GF-D8 (cell line): ENCODE measurements at places on chromosomes 1 and 21.

DNA sequence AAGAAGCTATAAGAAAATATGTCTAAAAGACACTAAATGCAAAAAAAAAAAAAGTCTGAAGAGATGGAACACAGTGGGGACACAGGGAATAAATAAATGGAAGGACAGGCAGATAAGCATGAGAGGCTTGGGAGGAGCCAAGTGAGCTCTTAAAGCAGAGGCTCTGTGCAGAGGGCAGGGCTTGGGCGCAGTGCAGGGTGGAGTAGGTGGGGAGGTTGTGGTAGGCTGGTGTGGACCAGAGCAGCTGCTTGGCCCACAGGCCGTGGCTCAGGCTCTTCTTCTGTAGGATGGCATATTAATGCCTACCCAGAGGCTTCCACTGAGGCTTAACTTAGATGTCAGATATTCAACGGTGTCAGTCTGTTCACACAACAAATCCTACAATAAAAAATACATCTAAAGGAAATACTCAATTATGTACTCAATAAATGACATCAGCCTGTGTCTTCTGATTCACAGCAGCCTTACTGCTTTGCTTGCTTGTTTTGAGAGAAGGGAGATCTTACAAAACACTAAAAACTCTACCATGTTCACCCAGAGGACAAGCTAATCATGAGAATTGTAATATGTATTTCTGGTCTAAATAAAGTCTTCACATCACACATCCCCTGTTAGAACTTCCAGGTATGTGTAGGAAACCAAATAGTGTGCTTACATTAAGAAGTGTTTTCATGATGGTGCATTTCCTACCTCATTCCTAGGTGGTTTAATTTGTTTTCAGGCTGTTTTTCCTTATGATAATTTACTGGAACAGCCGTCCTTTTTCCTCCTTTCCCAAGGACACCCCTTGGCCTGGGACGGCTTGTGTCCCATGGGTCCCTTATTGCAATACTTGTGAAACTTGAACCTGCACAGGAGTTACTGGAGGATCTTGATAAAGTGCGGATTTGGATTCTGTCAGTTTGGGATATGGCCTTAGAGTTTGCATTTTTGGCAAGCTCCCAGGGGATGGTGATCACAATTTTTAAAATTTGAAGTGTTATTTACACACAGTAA lies 24.9 kb downstream of the DIP2A start:
- DNase-seq, result no peak

- no peak for DNase-seq
These were observed 6.5 kb downstream of the WARS2 start for GRCh38 chr1:119133987-119134386.

- no peak for DNase-seq
These were observed 11.9 kb downstream of the PTPN22 start for GRCh38 chr1:113859478-113860175.

DNA sequence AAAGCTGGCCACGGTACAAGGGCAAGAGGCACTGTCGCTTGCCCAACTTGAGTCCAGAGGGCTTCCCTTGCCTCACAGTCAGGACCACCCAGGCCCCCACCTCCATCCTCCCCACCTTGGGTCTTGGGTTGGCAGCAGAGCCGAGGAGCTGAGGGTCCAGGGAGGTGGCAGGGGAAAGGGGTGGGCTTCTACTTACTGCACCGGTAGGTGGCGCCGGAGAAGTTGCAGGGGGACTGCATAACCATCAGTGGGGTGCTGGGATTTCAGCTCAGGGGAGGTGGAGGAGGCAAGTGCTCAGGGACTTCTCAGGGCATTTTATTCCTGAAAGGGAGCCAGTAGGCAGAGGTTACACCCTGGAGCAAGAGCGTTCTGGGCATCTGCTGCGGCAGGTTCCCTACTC lies 44.0 kb downstream of the TRIM62 start:
- no peak for DNase-seq

DNA sequence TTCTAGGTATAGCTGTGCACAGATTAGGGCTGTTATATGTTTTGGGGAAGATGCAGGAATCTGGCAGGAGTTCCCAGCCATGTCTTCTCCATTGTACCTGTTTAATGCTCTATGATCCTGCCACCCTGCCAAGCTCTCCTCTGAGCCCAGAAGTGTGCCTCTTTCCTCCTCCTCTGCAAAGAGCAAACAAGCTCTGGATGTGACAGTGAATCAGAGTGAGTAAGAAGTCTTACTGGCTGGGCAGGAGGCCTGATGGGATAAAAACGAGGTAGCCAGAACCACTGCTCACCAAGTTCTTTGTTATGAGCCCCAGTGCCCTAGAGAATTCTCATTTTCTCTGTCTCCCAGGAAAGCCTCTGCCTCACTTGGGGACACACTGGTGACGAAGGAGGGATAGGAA lies 69.0 kb downstream of the BRINP2 start:
- DNase-seq, result no peak

- DNase-seq, result no peak
These were observed 3.5 kb upstream of the BCAN start for GRCh38 chr1:156638189-156638985.

- DNase-seq, result no peak
These were observed 24.3 kb downstream of the UBE2Q1 start for GRCh38 chr1:154533952-154534844.

DNA sequence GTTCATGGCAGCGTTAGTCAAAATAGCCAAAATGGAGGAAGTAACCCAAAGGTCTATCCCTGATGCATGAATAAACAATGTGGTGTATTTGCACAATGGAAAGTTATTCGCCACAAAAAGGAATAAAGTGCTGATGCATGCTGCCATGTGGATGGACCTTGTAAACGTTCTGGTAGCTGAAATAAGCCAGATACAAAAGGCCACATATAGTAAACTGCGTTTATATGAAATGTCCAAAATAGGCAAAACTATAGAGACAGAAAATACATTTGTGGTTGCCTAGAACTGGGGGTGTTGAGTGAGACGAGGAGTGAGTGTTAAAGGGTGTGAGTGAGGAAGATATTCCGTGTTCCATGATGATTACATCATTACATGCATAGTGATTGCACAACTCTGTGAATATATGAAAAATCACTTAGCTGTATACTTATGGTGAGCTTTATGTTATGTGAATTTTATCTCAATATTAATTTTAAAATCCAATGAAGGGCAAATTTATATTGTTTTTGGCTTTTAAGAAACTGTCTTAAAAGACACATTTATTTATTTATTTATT lies 321.3 kb downstream of the KIF26B start:
- DNase-seq, result no peak

- no peak for DNase-seq
These were observed 37.6 kb upstream of the DESI2 start for GRCh38 chr1:244615301-244615700.

DNA sequence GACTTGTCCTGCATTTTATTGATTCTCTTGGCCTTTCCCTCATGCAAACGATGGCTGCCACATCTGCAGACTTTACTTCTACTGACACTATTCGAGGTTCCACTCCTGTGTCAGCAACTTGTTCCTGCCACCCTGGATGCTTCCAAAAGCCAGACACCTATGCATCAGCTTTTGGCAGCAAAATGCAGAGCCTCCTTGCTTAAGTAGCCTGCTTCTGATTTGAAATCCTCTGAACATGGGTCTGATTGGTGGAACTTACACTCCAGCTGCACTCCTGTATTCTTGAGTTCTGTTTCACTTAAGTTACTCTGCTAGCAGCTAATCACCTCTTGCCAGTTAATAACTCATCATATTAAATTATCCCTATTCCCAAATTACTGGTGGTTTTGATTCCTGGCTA lies 152.1 kb upstream of the FMN2 start:
- no peak for DNase-seq

- no peak for DNase-seq
These were observed 117.5 kb downstream of the C1orf21 start for GRCh38 chr1:184504040-184504954.

DNA sequence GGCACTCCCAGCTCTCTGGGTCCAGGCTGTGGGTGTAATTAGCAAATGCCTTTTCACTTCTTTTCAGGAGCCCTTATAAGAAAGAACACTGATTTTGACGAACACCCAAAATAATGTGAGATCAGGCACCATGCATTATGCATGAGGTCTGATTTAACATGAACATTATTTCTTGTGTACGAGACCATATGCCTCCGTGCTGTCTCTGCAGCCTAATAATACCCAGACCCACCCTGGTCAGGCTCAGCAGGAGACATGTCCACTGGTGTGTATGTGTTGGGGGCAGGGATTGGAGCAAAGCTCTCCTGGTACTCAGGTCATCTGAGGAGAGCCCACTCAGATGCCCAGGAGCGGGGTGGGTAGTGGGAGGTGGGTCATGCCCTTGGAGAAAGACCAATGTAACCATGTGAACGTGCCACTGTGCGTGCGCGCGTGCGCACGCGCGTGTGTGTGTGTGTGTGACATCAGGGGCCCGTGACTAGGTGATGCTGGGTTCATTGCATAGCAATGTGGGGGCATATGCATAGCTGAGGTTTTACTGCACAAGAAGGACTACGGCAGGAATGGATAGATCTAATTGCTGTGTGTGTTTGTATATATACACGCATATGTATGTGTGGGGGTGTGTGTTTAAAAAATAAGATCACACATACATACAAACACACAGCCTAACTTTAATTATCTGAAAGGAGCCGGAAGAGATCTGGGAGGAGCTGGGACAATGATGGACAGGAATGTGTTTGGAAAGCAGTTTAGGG lies 7.1 kb downstream of the POU3F1 start:
- no peak for DNase-seq

GRCh38 chr1:248828845-248829244 lies 3.1 kb upstream of the SH3BP5L start:
- peak; percentile 89 for DNase-seq

- DNase-seq, result no peak
These were observed 163.4 kb downstream of the HHIPL2 start for GRCh38 chr1:222384531-222384930.

DNA sequence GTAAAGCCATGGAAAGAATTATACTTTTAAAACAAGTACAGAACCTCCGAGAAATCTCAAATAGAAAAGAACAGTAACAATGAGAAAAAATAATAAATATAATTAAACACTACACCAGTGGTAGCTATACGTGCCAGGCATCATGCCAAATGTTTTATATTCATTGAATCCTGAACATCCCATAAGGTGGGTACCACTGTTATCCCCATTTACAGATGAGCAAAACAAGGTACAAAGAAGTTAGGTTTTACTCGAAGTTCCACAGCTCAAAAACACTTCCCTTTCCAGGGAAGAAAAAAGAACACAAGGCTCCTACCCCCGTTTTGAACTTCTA lies 33.4 kb downstream of the JAK1 start:
- DNase-seq, result no peak

DNA sequence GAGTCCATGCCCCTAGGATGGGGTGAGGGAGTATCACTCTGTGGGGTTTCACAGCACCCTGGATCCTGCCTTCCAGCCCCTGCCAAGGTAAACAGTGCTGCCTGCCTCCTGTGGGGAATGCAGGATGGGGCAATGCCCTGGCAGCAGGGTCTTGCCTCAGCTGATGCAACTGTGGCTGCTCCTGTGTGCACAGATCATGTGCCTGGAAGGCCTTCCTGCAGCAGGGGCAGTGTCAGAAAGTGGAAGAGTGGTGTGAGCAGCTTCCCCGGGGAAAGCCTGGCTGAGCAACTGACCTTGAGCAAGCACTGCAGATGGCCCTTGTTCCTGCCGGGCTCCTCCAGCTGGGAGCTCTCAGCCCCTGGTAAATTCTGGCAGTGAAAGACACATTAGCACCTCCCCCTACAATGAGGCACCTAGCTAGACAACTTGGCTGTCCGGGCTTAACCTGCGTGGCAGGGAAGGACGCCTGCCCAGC lies 9.9 kb downstream of the TOR3A start:
- DNase-seq, result peak; percentile 32

DNA sequence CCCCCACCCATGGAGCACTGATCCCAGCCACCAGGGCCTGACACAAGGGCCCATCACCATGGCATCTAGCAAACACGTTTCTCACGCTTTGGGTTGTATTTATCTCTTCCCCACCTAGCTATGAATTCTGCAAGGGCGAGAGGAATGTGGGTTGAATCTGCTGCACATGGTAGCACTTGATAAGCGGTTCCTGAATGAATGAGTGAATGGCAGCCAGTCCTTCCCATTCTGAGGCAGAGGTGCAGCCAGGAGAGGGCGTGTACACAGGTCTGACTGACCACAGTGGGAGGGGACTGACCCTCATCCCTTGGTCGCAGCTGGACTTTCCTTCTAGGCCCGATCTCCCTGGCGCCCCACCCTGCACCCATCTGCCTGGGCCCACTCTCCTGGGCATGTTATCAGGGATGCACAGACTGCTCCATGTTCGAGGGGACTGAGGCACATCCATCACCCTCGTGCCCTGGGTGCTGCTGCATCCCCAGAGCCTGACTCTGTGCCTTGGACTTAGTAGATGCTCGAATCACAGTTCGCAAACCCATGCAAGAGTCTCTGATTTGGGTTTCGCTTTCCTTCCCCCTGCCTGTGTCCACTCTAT lies 1.0 kb downstream of the RD3 start:
- no peak for DNase-seq

DNA sequence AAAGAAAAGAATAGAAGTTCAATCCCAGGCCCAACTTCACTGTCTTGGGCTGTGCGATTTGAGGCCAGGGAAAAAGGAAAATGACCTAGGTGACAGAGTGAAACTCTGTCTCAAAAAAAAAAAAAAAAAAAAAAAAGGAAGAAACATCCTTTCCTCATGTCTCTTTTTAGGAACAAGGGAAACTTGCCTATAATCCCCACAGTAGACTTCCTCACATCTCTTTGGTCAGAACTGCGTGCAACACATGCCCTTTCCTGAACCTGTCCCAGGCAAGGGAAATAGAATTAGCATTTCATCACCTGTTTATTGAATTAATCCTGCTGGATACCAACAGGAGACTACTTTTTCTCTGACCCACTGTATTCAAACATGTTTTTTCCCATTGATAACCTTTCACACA lies 2.3 kb downstream of the DCST1 start:
- DNase-seq, result no peak

DNA sequence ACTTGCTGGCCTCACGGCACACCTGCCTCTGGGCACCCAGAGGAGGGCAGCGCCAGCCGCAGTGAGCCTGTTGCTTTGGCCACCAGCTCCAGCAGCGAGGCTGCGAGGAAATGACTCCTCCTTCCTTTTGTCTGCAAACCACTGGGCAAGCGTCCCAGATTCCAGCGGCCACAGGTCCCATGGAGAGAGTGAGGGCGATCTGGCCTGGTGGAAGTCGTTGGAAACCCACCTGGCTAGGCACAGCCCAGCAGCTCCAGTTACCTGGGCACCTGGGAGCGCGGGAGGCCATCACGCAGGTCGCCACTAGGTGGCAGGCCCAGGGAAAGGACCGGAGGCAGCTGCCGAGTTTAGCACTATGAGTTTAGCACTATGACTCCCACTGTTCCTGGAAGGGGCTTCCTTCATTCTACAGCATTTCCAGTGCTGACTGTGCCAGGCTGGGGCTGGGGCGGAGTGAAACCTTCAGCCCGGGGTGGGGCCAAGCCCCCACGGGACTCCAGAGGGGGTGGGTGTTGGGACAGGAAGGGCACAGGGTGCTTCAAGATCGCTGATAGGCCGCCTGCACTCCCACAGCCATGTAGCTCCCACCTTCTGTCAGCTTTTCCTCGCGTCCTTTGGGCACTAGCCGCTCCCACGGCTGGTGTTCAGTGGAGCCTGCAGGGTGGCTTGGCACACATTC lies 1.1 kb upstream of the ESPN start:
- no peak for DNase-seq

DNA sequence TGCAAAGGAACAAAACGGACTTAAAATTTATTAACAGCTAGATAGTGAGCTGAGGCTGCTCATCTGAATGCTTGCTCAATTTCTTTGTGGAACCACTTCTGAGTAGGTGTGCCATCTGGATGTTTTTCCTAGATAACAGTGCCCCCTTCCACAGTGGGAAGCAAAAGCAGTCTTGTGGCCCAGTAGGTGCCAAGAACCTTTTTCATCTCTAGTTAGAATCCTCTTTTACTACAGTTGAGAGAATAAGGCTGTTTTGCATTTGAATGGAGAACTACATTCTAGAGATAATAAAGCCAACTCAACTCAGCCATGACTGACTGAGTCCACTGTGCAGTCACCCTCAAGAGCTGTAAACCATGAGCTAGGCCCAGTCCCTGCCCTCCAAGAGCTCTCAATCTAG lies 13.3 kb downstream of the F3 start:
- DNase-seq, result no peak
